ENCODE measurements at places on chromosomes 12 and 14.
A peak's percentile ranks its signal among the peaks of the same experiment; 100 is the strongest.

GRCh38 chr12:11812586-11813437 lies 163.3 kb downstream of the ETV6 start:
- DNase-seq: peak; percentile 73

GRCh38 chr12:124658806-124659402 lies 91.5 kb upstream of the NCOR2 start:
- DNase-seq: no peak

DNA sequence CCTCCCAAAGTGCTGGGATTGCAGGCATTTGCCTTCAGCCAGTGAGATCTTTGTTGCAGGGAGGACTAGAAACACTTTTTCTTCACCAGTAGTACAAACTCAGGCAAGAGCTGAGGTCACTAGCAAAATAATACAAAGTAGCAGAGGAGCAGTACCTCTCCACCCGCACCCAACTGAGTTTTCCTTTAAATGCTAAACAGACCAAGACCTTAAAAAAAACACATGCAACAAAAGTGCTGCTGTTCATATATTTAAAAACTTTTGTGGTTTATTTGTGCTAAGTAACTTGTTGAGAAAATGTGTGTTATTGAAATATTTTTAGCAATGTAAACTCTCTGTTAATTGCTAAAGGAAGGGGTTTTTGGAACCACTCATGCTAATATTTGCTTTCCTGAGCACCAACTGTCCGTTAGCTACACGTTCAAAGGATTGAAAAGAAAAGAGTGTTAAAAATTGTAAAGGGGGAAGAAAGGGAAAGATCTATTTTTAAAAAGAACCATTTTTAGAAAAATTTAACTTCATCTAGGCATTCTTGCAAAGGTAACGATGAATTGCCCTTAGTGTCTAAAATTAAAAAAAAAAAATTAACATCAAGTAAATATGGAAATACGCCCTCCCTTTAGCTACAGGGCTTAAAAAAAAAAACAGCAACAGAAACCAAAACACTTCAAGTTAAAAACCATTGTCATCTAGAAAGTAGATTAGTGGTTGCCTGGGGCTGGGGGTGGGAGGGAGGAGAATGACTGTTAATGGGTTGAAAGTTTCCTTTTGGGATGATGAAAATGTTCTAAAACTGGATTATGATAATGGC lies 114.0 kb upstream of the KRAS start:
- DNase-seq: no peak

DNA sequence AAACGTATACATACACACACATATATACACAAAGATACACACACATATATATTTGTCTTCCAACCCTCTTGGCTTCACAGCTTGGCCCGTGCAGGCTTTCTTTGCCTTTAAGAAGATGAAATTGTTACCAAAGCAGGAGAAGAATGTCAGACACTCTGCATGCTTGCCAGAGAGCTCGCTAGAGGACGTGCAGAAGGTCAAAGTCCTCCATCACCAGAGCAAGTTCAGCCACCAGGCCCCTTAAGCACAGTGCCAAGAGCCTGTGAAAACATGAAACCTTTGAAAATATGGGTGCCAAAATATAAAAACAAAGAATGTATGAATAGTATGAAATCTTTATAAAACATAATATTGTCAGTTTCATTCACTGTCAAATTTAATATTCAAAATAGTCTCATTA lies 14.9 kb upstream of the MCRS1 start:
- DNase-seq: no peak

DNA sequence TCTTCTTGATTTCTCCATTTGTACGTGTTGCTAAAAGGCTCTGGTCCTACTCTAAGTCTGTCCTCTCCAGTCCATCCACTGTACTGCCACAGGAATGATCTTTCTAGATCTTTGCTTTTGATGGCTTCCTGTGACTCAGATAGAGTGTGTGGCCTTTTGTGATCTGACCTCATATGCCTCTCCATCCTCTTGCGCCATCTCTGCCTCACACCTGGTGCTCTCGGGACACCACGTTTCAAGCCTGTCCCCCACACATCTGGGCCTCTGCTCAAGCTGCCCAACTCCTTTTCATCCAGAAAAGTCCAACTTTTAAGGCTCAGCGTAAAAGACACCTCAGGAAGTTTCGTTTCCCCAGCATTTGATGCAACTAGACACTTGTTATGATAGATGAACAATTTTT lies 39.0 kb downstream of the DCAF4 start:
- DNase-seq: peak; percentile 6

DNA sequence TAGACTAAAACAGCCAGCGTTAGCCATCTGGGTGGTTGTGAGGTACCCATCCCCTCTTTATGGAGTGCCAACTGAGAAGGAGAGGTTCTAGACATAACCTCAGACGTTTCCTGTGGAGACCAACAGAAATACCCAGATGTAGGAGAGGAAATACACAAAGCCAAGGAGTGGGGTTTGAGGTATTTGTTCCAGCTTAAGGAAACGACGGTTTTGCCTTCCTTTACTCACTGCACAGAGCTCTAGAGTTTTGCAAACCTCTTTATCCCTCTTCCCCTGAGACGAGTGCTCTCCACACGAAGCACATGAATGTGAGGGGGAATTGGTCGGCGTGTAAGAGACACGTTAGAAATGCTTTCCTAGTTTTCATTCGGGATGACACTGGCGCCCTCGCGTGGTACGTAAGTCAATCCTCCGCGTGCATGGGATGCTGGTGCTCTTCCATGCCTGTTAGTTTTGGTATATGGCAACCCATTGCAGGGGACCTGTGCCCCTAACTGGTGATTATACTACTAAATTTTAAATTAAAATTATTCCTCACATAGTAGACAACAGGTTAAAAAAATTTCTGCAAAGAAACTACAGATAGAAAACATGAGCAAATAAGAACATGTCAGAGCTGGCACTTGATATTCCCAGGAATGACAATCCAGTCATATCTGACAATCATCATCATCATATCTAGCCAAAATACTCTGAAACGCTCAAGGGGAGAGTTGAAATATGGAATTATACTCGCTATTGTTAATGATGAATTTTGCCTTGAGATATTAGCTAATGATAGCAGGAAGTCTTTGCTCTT lies 121.7 kb downstream of the PPM1H start:
- DNase-seq: peak; percentile 88

DNA sequence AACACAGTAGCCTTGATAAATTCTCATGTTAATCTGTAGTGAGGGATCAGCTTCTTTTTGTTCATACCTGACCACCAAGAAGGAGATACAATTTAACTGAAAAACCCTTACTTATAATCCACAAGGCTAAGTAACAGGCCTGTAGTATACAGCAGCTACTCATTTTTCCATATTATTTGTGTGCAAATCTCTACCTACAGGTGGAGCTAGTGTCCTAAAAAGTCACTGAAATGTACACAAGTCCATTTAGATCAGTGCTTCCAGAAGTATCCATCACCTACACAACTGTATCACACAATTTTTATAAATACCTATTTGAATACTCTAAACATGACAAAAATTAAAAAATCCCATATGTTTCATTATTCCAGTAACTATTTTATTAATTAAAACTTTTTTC lies 173.2 kb downstream of the SLC35F4 start:
- DNase-seq: peak; percentile 39

DNA sequence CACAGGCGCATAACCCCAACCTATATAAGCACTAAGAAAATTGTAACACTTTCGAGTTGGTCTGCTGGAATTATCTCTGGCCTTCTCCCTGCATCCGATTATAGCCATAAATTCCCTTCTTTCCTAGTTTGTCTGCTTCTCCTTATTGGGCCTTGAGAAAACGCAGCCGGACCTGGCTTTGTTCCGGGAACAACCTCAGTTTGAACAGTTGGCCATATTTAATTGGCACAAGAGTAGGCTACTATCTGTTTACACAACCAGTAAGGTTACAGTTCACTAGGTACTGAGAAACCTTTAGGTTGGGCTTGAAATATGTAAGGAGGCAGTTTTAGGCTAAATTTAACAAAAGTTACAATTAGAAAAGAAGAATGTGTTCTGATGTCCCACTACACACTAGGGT lies 176.1 kb downstream of the IPO8 start:
- DNase-seq: no peak

DNA sequence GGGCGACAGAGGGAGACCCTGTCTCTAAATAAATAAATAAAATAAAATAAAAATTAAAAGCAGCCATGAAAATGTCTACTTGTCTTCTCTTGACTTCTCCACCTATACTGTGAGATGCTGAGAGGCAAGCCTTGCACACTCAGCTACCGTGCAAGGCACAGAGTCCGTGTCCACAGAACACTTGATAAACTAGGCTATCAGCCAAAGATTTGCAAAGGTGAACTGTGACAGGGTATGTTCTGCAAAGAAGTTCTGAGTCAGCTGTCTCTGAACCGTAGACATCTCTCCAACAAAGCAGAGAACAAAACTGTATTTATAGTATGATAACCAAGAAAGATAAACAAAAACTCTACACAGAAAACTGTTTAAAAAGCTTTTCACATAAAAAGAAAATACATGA lies 35.5 kb downstream of the STXBP6 start:
- DNase-seq: no peak

GRCh38 chr12:34625116-34625515 lies 602.8 kb downstream of the ALG10 start:
- DNase-seq: peak; percentile 45

DNA sequence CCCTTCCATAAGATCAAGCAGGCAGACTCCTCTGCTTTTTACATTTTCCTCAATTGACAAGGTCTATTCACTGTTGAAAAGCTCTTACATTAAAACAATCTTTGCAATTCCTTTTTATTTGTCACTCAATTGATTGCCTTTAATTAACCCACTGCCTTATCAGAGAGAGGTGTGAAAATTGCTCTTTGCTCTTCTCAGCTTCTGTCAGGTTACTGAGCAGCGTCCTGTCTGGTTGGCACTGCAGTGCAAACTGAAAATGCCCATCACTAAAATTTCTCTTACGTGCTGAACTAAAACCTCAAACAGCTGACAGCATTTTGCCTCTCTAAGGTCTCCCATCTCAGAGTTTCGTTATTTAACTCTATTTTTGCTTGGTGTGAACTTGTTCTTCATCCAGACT lies 504.1 kb upstream of the ATXN7L3B start:
- no peak for DNase-seq

GRCh38 chr12:5148880-5149279 lies 105.2 kb downstream of the KCNA5 start:
- DNase-seq: no peak

DNA sequence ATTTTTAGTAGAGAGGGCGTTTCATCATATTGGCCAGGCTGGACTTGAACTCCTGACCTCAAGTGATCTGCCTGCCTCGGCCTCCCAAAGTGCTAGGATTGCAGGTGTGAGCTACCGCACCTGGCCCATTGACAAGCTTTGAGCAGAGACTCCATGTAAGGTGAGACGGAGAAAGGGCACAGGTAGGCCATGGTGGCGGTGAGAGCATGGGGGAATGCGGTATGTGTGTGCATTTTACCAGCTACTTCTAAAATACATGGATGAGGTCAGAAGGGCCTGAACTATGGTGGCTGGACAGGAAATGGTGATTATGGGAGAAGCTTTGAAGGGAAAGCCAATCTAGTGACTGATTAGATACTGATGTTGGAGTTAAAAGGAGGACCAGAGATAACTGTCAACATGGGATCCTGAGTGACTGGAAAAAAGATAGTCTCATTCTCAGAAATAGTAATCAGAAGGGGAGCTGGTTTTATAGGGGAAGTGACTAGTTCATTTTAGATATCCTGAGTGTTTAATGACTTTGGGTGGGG lies 21.9 kb upstream of the PTPRB start:
- peak; percentile 7 for DNase-seq

DNA sequence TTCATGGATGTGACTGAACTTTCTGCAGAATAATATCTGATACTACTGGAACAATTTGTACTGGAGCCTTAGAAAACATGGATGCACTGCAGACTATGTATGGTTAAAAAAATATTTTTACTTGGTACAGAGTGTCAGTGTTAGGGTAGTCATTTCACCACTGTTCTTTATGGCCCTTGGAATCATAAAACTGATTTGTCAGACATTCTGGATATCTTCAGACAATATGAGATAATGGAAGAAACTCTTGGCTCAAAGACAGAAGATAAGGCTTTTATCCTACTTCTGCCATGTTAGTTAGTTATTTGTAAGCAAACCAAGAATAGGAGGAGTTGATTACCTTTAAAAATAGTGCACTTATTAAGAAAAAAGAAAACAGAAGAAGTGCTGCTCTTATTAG lies 209.4 kb downstream of the LRIG3 start:
- no peak for DNase-seq

DNA sequence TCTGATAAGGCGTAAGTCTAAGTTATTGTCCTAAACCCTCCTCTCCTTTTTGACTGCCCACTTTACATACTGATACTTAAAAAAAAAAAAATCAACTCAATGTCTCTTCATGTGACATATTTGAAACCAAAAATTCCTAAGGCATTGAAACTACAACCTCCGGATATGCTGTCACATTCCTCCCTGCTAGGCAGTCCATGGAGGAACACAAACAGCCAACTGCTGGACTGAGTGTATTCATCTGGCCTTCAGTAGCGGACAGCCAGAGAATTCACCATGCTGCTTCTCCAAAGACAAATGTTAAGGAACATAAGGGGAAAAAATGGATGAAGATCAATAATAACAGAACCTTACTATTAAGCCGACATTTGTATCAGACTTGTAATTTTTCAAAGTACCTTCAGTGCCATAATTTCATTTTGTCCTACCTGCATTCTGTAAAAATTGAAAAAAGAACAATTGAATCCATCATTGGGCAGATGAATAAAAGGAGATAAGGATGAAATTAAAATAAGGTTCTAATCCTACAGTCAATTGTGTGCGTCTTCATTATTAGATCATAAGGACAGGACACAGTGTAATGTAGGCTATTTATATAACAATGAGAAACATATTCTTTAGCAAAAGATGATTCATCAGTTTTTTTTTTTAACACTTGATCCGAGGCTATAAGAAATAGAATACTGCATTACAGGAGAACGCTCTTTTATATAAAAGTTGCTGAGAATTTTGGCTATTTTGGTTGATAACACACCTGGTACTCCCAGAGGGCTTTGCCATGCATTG lies 12.2 kb downstream of the RERG start:
- no peak for DNase-seq

GRCh38 chr12:12622418-12622817 lies 10.7 kb downstream of the CREBL2 start:
- no peak for DNase-seq

DNA sequence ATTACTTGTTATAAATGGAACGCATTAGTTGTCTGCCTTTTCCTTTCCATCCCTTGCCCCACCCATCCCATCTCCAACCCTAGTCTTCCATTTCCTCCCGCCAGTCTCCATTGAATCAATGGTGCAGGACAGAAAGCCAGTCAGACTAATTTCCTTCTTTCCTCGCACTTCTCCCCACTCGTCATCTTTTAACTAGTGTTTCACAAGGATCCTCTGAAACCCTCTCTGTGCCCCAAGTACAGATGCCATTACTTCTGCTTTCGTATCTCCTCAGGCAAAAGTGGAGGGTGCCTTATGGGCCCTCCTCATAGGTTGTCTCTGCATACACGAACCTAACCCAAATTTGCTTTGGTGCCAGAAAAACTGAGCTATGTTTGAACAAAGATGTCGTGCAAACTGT lies 4.2 kb downstream of the DAZAP2 start:
- DNase-seq: no peak
